ENCODE measurements at places on chromosomes 2 and 18.
A peak's percentile ranks its signal among the peaks of the same experiment; 100 is the strongest.

GRCh38 chr2:230602562-230603230 is 109.9 kb upstream of the CAB39 start:
- DNase-seq = peak; percentile 22

- no peak for DNase-seq
Measured at GRCh38 chr2:86542814-86543213, 20.4 kb downstream of the CHMP3 start.

GRCh38 chr2:233252227-233252626 is 754 bp downstream of the ATG16L1 start:
- DNase-seq = no peak

GRCh38 chr2:191571163-191571769 is 106.7 kb upstream of the NABP1 start:
- DNase-seq = no peak

DNA sequence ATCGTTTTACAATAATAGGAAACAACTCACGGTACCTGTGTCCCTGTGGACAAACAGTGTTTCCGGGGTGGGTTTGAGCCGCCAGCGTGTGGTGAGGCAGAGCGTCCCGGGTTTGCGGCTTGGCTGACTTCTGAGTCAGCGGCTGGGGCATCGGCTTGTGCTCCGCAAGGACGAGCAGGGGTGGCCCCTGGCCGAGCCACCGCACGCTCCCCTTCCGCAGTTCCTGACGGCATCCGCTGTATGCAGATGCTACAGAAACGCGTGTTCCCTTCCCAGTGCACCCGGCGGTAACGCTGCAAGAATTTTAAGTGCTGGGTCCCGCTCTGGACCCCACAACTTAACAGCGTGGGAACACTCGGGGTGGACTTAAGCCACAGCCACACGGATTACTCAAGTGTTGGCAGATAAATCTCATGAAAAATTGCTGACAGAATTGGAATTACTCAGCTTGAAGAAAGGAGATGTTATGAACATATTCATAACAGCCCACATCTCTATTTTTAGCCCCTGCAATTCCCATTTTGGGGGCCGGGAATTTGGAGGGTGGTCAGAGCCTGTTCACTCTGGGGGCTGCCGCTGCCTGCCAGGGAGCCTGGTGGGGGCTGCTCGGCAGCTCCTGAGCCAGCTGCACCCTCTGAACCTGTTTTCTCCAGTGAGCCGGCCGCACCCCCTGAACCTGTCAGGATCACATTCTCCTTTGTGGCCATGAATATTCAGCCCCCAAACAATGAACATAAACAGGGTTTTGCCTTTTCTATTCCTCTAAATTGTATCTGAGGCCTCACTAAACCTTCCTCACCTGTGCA is 12.6 kb upstream of the KCNG2 start:
- DNase-seq = no peak
